Stimulated activated CD4-positive, alpha-beta T cell treated with anti-CD3 and anti-CD28 coated beads, Interleukin-1b, Interleukin-23, amount 100 ng/mL, for 4 hours (primary cell): ENCODE measurements at places on chromosomes 7 and 10.

DNA sequence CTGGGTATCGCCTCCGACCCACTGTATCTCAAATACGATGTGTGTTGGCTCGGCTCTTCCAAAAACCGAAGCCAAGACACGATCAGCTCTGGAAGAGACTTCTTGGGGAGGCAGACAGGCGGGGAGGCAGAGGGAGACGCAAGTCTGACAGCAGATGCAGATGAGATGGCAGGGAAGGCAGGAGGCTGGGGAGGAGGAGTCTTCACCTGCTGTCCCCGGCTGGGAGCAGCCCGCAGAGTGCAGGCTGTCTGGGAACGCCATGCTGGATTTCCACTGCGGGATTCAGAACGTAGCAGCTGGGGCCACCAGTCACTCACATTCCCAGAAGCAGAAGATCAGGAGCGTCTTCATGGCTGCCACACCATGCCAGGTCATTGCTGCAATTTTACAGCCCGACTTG lies 29.4 kb downstream of the CTBP2 start:
- no peak for DNase-seq

DNA sequence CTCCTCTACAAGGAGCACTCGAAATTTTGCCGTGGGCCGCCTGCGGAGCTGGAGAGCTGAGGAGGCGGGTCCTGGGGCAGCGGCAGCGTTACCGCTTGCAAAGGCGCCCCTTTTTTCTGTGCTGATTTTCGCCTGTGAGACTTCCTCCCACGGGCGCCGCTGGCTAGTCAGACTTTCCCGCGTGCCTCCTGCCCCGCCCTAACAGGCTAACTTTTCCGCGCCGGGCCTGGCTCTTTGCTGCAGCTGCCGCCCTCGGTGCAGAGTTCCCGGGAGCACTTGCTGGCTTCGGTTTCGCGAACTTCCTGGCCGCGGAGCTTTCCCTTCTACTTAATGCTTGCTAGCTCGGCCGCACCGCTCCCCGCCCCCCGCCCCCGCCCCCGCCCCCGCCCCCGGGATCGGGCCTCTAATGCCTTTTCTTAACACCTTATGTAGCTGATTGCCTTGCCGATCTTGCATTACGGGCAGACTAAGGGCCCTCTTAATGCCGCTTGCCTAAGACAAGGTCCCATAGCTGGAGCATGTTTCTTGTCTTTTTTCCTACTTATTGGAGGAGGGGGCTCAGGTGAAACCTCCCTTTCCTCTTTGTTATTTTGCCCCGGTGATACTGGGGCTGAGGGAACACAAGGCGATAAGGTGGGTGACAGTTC lies 37.9 kb upstream of the RASGEF1A start:
- peak; percentile 48 for DNase-seq

- no peak for DNase-seq
These were observed 2.4 kb downstream of the TMEM140 start for GRCh38 chr7:135150072-135150782.

DNA sequence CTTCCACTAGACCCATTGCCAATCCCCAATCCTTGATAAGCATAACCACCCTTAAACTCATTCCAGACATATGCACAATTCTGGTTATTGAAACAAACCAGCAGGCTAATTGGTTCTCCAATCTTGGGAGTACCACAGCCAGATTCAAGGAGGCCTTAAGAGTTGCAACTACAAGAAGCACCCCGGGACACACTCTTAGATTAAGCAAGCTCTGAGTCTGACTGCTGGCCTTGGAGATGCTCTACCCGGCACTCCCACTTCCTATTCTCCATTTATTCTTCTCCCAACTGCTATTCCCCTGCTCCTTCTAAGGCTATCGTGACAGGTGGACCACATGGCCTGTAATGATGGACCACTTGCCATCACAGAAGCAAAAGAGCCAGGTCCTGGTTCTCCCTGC lies 40.3 kb downstream of the CYTH3 start:
- DNase-seq = no peak

DNA sequence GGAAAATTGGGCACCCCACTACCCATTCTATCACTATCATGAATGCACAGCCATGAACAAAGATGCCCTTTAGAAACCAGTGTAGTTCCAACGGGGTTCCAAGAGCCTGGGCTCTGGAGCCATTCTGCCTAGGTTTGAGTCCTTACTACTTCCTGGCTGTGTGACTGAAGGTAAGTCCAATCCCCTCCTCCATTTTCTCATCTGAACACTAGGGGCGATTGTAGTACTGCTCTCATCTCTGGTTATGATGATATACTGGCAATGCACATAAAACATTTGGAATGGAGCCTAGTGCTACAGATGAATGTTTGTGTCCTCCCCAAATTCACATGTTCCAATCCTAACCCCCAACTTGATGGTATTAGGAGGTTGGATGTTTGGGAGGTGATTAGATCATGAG lies 28.1 kb upstream of the CDH23 start:
- no peak for DNase-seq

DNA sequence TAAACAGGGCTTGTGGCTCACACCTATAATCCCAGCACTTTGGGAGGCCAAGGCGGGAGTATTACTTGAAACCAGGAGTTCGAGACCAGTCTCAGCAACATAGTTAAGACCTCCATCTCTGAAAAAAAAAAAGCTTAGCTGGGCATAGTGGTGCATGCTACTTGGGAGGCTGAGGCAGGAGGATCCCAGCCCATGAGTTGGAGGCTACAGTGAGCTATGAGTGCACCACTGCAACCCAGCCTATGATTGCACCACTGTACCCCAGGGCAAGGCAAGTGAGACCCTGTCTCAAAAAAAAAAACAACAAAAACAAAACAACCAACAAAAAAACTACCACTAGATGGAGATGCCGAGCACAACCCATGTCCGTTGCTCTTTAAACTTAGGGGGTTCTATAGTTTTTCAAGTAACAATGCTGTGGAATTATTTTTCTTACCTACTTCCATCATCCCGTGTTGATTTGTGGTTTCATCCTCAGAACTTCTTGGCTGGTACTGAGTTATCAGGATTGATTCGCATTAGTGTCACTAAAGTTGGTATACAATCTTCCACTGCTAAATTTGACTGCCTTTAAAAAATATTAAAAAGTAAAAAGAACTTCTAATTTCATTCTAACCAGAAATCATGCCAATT lies 12.2 kb upstream of the REPIN1 start:
- no peak for DNase-seq
